ENCODE measurements at places on chromosomes 11 and 22.

DNA sequence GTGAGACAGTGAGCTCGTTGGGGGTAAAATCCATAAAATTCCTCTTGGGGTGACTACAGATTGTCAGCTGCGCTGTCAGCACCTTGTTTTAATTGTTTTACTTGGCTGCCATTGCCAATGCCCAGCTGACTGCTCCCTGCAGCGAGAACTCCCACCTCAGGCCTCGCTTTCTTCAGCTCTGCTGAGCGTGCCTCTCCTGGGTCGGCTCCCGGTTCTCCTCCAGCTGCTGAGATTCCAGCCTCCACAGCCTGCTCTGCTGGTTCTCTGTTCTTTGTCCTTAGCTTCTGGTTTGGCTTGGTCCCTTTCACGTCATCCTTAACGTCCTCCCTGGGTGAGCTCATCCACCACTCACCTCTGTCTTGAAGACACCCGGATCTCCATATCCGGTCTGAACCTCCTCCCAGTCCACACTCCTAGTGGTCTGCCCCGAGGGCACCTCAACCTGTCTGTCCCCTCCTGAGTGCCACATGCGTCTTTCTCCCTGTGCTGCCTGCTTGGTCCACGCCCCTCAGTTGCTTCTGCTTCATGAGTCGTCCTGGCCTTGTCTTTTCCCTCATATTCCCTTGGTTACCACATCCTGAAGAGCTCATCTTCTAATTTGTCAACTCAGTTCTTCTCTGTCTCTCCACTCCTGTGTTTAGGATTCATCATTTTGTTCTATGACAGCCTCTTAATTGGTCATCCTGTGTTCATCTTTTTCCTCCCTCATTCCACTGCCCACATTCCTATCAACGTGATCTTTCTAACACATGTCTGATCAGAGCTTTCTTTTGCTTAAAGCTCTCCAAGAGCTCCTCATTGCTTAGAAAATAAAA lies 35.6 kb downstream of the BMAL1 start:
- DNase-seq: no peak

- DNase-seq: no peak
Observed at GRCh38 chr11:106770489-106771085, 247.7 kb downstream of the GUCY1A2 start.

DNA sequence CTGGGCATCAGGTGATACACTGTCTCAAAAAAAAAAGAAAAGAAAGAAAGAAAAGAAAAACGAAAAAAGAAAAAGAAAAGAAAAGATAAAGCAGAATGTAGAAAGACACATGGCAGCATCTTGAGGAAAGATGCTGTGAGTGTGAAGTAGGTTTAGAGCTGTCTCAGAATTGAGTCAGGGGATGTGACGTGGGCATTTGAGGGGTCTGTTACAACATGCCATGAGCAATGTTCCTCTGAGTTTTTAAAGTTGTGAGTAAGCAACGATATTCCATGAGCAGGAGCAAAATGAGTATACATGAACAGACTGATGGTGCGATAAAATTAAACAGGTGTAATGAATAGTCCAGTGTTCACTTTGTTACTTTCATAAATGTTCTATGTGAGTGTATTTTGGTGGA lies 11.3 kb upstream of the QSER1 start:
- no peak for DNase-seq

GRCh38 chr11:117414724-117415123 lies 87.1 kb downstream of the CEP164 start:
- DNase-seq: no peak

DNA sequence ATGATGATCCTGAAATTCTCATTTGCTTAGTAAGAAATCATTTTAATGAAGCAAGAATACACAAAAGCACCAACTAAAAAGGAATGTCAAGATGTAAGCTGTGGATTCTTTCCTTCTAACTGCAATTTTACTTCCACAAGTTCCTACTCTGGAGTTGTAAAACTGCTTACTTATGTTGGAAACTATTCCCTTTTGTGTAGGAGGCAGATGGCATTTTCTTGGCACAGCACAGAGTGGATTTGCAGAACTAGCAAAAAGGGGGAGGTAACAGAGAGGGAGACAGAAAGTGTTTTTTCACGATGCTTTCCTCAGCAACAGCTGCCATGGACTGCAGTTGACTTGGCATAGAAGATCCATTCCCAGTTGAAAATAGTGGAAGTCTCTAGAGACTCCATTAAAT lies 1112.0 kb upstream of the RAG2 start:
- DNase-seq: no peak

- DNase-seq: no peak
Observed at GRCh38 chr11:18393581-18394274, 635 bp upstream of the LDHA start.

DNA sequence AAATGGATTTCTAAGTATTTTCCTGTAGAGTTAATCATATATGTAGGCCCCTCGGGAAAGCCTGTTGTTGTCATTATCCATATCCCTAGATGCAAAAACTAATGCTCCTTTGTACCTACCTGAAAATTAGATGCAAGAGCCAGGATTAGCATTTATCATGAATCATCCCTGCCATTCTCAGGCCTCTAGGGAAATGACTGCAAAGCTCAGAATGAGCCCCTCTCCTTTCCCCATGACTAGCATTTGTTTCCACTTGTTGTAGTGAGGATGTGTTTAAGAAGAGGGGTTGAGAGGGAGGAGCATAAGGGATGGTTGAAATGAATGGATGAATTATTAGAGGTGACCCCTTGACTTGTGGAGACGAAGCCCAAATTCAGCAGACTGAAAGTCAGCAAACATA lies 537.9 kb downstream of the NTM start:
- DNase-seq: no peak

- no peak for DNase-seq
Observed at GRCh38 chr22:21082248-21082647, 36.5 kb downstream of the LRRC74B start.

- no peak for DNase-seq
Observed at GRCh38 chr11:128687321-128687720, 6.6 kb upstream of the FLI1 start.

DNA sequence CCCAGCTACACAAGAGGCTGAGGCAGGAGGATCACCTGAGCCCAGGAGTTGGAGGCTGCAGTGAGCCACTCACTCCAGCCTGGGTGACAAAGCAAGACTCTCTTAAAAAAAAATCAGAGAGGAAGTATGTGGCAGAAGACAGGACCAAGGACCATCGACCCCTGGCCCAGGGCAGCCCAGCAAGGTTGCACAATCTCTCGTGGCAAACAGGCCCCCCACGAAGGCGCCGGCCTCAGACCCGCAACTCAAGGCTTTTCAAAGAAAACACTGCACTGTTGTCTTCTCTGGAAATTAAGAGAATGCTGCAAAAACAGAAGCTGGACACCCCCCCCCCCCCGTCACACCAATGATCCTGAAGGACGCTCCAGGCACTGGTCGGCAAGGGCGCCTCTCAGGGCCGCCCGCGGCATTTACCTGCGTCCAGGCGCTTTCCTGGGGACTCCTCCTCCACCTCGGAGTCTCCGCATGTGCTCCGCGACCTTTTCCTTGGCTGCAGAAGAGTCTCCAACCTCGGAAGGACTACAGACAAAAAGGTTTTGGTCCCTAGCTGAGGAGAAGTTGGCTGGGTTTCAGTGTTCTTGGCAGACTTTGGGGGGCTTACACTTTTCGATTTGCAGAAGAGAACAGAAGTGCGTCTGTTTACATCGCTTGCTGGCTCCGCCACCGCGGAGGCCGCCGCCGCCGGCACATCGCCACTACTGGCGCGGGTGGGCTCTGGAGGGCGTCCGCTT lies 40.5 kb downstream of the BRD1 start:
- no peak for DNase-seq

DNA sequence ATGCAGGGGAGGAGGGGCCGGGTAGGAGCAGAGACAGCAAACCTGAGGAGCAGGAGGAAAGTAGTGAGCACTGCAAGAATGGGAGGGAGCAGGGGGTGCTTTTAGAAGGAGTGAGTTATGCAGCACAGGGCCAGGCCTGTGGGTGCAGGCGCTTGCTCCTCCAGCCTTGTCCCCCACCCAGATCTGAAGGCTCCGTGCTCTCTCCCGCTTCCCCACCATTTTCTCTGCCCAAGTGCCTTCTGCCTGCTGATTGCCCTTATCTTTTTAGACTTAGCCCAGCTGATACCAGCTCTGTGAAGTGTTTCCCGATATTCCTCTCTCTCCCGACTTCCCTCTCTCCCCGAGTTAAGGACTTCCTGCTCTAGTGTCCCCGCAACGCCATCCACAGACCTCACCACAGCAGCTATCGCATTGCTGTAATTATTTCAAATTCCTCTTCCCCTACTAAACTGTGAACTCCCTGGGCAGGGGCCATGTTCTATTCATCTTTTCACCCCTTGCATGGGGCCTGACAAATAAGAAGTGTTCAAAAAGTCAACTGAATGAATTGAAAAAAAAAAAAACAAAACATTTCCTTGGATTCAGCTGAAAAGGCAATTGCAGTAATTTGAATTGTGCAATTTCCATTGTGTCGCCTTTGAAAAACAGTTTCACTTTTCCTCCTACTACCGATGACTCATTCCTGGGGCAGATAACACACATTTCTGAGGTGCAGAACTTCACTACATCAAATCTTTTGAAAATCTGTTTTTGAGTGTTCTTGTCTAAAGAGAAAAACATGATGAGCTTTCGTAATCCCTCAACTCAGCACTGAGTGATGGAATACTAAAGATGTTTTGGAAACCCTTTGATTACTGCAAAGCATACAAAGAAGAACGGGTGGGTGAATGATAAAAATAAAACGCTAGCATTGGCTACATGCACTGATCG lies 69.7 kb upstream of the BMAL1 start:
- DNase-seq: no peak

DNA sequence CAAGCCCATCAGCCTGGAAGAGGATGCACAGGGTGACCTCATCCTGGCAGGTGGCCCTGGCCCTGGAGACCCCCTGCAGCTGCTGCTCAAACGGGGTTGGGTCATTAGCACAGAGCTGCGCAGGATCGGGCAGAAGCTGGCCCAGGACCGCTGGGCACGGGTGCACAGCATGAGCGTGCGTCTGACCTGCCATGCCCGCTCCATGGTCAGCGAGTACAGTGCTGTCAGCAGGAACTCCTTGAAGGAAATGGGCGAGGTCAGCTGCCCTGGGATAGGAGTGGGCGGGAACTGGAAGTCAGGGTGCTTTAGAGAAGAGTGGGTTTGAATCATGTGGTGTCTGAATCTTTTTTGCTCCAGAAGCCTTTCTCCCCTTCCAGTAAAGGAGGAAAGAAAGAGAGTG lies 61.1 kb downstream of the INSC start:
- DNase-seq: no peak

- DNase-seq: no peak
Observed at GRCh38 chr22:49243965-49244364, 583.7 kb downstream of the BRD1 start.

- DNase-seq: no peak
Observed at GRCh38 chr11:134425816-134426536, 13.9 kb upstream of the B3GAT1 start.

DNA sequence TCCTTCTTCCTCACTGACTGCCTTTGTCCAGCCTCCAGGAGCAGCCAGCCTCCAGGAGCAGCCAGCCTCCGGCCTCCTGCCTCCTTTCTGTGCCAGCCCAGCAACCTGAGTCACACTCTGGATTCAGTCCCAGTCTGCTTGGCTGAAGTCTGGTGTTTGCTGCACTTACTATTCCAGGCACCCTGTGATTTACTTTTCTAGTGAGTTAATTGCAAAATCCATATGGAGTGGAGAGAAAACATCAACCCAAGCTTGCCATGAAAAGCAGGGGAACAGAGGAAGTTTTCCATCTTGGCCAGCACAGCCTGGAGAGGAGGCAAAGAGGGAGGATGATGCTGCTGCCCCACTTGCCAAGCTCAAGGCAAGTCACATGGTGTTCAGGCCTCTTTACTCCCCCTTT lies 400.5 kb downstream of the TENM4 start:
- no peak for DNase-seq

DNA sequence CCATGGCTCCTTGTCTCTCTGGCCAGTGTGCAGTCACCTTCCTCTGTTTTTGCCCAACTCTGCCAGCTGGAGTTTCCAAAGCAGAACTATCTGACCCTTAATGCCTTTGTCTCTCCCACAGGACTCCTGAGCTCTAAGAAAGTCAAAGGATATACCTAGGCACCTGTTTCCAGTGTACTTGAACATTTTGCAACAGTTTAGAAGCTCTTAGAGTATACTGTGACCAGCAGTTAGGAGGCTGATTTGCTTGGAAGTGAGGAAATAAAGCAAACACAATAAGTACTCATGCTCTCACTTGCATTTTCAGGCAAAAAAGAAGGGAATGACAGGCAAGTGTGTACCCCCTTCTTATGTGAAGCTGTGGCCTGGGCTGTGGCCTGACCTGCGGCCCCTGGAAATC lies 204.3 kb upstream of the PLET1 start:
- no peak for DNase-seq

DNA sequence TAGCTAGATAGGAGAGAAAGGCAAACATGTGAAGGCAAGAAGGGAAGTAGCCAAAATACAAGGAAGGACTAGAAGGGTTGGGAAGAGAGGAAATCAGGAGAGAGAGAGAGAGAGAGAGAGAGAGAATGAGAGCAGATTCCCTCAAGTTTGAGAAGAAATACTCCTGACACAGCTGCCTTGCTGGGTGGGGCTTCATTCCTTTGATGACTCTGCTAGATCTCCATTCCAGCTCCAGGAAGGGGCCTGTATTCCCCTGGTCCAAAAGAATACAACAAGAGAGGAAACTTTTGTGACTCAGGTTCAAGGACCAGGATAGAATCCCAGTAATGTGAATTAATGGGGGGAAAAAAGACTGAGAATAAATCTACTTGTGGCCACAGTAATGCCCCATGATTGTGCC lies 62.9 kb upstream of the SPON1 start:
- no peak for DNase-seq

DNA sequence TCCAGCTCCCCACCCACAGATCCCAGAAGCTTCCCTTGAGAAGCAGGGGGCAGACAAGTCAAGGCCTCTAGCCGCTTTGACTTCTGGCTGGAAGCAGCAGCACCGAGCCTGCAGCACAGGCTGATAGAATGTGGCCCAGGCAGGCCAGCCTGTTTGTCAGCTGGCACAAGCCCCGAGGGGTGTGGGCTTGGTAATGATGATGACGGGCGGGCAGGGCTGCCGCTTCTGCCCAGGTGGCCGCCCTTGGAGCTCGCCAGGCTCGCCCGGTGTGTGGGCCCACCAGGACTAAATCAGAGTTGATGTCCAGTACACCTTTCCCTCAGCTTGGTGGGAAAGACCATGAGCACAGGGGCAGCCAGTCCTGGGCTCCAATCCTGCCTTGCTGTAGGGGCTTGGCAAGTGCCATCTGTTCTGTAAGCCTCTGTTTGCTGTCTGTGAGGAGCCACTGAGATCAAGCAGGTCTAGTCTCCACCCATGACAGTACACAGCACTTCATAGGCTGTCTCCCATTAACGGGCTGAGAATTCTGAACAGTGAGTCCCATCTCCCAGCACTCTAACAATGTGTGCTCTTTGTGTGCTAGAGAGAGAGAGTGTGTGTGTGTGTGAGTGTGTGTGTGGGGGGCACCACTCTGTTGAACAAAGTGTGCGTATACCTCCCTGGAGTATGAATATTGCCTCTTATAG lies 26.8 kb downstream of the MICAL2 start:
- DNase-seq: no peak
